ENCODE measurements at places on chromosomes 5 and 9. TPM values are rescaled to one million over a fixed set of nuclear protein-coding genes. Genes with fewer than 3 reads are reported as not detected.
A peak's percentile ranks its signal among the peaks of the same experiment; 100 is the strongest.

DNA sequence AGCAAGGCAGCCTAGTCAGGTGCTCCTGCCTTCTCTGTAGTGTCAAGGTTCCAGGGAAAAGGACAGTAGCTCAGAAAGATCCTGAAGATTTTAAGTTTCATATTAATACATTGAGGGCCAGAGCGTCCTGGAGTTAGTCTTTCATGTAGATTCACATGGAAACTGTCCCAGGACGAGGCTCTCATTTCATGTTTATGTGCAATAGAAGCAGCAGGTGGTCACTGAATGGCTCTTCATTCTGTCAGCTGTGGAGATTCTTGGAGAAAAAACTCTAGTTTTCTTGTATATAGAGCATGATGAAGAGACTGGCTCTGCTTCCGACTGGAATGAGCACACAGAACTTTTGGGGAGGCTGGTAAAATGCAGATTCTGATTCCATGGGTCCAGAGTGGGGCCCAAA is 54.3 kb downstream of the MEGF10 start:
- DNase-seq, result no peak

GRCh38 chr5:65061974-65062353 is 293.2 kb downstream of the CWC27 start:
- no peak for DNase-seq

DNA sequence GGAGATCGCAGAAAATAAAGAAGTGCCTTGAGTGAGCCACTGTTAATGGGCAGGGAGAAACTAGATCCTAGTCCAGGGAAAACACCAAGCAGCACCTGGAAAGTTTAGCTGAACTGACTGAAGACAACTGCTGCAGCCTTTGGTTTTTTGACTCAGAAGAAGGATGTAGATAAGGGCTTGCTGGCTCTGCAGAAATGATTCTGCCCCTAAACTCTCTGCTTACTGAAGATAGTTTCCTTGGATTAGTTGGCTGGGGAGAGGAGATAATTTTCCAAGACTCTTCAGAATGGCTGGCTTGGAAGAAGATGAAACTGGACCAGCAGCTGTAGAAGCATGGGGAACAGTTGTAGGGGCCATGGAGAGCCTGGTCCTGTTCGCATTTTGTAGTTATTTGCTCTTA is 471.8 kb downstream of the KDM4C start:
- DNase-seq, result no peak

DNA sequence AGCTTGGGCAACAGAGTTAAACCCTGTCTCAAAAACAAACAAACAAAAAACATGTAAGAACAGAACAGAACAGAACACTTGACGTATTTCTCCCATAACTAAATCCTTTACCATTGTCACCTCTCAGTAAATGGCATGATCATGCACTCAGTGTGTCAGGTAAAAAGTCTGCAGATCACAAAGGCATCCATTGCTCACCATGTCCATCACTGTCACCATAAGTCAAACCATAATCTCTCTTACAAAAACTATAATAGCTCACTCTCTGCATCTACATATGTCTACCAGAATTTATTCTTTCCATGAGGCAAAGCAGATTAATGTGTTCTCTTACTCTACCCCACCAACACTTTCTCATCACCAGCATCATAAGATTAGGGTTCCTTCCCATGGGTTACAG is 387.5 kb downstream of the CDH12 start:
- DNase-seq, result no peak

DNA sequence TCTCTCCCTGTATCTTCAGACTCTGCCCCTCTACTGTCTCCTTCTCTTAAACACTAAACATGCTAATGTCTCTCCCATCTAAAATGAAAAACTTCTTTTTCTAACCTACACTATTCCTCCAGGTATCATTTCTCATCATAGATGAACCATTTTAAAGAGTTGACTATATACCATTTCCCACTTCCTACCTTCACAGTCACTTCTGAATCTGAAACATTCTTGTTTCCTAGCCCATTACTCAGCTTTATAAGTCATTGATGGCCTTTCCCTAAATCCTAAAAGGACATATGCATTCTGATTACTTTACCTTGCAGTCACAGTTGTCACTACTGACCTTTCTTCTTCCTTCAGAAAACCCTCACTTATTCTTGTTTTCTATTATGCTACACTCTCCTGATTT is 118.2 kb downstream of the SSBP2 start:
- no peak for DNase-seq

GRCh38 chr9:23117616-23118015 is 671.0 kb downstream of the DMRTA1 start:
- DNase-seq, result peak; percentile 75

DNA sequence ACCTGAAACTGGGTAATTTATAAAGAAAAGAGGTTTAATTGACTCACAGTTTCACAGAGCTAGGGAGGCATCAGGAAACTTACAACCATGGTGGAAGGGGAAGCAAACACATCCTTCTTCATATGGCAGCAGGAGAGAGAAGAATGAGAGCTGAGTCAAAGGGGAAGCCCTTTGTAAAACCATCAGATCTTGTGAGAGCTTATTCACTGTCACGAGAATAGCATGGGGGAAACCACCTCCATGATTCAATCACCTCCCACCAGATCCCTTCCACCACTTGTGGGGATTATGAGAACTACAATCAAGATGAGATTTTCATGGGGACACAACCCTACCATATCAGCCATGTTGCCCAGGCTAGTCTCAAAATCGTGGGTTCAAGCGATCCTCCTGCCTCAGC is 143.4 kb downstream of the FGF18 start:
- DNase-seq, result peak; percentile 75

- no peak for DNase-seq
Observed at GRCh38 chr9:100071271-100071670, 27.5 kb downstream of the ERP44 start.

GRCh38 chr5:113125371-113125770 is 148.8 kb downstream of the DCP2 start:
- no peak for DNase-seq

GRCh38 chr9:133347515-133347984 is 381 bp downstream of the MED22 start:
- DNase-seq, result peak; percentile 46

DNA sequence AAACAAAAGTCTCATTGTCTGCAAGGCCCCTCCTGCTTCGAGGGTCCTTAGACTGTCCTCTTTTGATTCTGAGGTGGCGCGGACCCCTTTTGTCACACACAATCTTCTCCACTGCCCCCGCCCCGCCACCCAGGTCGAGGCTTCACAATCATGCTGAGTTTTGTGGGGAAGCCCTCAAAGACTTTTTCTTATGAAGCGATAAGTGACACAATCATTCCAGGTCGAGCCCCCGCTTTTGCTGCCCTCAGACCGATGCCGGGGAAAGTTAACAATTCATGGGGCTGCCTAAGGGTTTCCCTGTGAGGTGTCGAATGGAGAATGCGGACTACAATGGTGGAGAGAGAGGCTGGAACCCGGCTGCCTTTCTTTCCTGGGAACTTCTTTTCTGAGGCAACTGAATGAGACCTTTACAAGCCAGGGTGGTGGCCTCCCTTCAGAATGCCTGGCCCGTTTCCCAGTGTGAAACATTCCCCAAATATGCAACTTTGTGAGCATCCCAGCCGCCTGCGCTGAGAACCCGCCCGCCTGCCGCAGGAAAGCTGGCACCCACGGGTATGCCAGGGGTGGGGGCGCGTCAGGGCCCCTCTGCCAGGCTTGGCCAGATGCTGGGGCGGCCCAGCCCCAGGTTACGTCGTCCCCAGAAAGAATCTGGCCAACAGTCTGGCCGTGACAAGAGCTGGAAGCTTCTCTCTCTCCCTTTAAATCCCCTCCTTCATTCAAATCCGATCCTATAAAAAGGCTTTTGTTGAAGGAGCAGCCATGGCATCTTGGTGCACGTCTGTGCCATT is 71.9 kb downstream of the MAP1B start:
- DNase-seq, result peak; percentile 94

DNA sequence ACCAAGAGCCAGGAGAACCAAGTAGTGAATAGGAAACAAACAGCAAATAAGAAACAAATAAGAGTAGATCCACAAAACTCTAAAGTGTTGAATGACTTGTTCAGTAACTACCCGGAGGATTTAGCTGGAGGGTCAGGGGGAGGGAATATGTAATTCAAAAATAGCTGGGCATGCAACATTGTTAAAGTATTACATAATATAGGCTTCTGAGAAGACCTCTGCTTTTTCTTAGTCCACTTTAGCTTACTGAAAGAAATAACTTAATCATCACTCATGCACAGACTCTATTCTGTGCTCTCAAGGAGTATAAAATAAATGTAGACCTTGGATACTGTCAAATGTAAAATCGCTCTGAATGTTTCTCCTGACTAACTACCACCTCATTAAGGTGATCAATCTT is 183.2 kb upstream of the POU5F2 start:
- no peak for DNase-seq

DNA sequence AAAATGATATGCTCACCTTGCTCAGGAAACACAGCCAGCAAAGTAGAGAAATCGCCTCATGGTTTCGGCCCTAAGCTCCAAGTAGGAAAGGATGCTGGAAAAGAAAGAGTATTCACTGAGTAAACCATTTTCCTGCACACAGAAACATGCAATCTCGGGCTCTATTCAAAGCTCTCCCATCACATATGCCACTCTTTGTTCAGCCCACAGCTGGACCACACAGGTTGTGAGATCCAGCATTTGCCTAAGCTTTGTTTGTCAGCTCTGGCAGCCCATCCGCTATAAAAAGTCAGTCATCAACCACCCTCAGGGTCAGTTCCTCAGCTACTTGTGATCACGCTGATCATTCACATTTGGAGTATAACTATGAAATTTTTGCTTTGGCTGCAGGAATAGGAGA is 96.5 kb upstream of the SMARCA2 start:
- DNase-seq, result no peak

- DNase-seq, result no peak
Observed at GRCh38 chr9:91783411-91783810, 166.6 kb downstream of the ROR2 start.

GRCh38 chr5:154701181-154701580 is 54.0 kb upstream of the LARP1 start:
- peak; percentile 19 for DNase-seq

The ISL1 gene
- 1.9 TPM for total RNA-seq

The NOTCH1 gene
- 11.4 TPM for total RNA-seq

The LECT2 gene
- not detected for total RNA-seq

The FIBCD1 gene
- 11.6 TPM for total RNA-seq

All from HT1080 (cell line).